Gastroesophageal sphincter (tissue), 4 donors: ENCODE measurements at places on chromosomes 2 and 18.

DNA sequence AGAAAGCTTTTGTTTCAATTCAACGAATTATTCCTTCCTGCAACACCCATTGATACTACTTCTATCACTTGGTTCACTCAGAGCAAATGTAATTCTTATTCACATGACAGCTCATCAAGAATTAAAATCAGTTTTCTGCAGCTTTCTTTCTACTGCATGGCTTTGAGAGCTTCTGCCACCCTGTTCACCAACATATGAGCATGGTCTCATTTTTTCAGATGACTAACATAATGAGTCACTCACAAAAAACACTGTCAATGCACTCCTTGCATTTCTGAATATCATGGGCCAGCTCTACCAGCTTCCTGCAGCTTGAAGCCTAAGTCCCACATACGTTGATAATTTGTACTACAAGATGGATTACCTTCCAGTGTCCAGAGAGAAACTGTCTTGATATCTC is 342.9 kb downstream of the LRATD1 start:
- ATAC-seq = no peak

DNA sequence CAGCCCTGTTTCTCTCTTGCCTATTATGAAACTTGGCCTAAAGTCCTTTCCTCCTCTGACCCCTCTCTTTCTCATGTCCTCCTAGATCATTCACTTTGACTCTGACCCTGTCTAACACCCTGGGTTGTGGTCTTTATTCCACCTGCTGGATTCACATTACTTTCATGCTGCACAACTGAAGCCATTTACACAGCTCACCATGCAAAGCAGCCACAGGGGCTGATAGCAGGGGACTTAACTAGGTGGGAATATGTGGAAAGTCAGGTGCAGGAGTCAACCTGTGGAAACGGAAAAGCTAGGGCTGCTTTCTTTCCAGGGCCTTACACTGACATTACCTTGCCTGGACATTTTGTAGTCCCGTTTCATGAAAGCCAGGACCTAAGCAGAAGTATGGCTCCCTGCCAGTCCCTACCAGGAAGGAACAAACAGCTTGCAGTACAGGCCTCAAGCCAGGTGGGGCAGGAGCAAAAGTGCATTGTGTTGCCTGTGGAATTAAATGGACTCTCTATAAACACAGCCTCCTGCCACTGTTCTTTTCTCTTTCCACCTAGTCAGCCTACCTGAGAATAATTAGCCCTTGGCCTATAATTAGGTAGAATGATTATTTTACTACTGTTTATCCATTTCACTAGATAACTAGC is 11.8 kb downstream of the MAPRE3 start:
- ATAC-seq = peak; percentile 91

GRCh38 chr2:120448961-120449810 is 103.2 kb downstream of the INHBB start:
- no peak for ATAC-seq

- no peak for ATAC-seq
These were observed 10.5 kb downstream of the CNGA3 start for GRCh38 chr2:98356729-98357128.

DNA sequence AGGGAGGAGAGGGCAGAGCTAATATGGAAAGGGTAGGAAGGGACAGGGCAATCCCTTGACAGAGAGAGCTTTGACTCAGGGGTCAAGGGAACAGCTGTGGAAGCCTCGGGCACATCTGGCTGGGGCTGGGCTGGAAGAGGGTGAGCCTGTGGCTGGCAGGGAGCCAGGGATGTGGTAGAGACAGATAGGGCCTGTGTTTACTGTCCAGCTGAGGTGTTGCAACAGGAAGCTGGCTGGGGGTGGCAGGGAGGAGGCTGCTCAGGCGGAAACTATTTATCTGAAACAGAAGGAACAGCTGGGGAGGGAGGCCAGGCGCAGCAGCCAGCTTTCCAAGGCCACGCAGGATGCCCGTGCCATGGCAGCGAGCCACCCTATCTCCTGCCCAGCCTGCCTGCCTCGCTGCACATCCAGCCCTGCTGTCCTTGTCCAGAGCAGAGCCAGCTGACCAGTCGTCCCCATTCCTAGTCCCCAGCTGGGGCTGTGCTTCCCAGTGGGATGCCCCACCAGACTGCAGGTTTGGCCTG is 264.7 kb downstream of the CYP26B1 start:
- ATAC-seq = peak; percentile 67

DNA sequence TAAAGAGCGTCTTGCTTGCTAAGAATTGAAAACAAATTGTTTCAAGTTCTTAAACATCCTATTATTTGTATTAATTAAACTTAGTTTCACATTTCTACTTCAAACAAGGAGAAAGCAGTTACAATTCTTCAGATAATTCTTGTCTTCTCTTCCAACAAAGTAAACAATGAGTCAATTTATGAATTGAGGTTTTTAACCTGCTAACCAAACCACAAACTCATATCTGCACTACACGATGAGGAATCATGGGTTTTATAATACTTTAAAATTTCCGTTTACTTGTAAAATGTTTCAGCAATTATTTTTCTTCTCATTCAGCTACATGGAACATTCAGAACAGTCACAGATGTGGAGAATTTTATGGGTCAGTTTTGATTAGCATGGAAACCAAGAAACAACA is 114.2 kb downstream of the SPIRE1 start:
- no peak for ATAC-seq

DNA sequence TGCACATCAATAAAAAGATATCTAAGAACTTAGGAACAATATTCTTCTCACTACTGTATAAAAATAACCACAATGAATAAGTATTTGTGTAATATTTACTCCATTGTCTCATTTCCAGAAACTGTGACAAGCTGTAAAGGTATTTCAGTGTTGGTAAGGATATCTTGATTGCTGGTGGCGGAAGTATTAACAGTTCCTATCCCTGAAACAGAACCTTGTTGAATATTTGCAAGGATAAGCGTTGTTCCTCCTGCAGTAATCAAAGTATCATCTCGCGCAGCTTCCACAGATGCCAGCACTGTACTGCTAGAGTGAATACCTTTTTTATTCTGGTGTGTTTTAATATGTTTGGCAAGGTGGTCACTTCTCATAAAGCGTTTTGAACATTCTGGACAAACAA is 55.3 kb downstream of the SP3 start:
- no peak for ATAC-seq

DNA sequence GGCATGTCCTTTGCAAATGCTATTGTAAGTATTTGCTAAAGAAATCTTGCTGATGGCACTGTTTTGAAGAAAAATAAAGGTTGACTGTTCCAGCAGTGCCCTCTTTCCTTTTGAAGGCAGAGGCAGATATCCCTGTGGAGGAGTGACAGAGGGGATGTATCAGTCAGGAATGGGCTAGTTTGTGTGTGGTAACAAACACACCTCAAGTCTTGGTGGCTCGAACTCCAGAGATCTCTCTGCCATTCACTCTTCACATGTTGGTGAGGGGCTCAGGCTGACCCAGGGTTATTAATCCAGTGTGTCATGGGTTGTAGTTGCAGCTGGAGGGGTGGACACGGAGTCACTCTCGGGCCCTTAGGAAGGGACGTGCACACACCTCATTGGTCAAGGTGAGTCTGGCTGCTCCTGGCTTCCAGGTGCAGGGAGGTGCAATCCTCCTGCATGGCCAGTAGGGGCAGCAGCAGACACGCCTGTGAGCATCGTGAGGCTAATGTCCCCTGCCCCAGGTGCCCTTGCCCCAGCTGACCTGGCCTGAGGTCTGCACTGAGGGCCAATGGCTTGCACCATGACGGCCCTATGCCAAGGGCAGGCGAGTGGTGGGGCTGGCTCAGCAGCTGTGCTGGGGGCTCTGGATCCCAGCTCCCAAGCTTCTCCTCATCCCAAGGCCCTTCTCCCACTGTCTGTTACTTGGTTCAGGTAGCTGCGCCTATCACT is 146.5 kb downstream of the ASB1 start:
- ATAC-seq = no peak

DNA sequence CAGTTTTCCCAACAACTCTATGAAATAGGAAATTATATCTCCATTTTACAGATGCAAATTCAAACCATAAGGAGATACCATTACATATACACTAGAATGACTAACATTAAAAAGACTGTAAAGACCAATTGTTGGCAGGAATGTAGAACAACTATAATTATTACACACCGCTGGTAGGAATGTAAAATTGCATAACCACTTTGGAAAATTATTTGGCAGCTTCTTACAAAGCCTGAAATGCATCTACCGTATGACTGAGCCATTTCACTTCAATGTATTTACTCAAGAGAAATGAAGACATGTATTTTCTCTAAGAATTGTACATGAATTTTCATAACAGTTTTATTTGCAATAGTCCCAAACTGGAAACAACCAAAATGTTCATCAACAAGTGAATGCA is 189.1 kb upstream of the BCL2L11 start:
- peak; percentile 53 for ATAC-seq

- ATAC-seq = no peak
These were observed 129.0 kb downstream of the NCK2 start for GRCh38 chr2:105873721-105874120.

DNA sequence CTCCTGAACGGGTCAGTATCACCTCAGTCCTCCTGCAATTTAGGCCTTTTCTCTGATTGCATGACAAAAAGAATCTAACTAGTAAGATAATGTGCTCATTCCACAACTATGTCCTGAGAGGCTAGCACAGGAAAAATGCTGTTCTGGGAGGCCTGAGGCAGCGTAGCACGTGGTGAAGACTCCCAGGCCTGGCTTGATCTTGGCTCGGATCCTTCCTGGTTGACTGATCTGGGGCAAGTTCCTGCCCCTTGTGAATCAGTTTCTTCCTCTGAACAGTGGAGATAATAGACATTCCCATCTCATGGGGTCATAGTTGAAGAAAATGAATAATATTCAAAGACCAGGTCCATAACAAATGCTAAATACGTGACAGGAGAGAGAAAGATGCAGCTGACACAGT is 12.3 kb downstream of the FBLN7 start:
- ATAC-seq = no peak

GRCh38 chr2:97742381-97742847 is 29.0 kb downstream of the ZAP70 start:
- ATAC-seq = no peak

DNA sequence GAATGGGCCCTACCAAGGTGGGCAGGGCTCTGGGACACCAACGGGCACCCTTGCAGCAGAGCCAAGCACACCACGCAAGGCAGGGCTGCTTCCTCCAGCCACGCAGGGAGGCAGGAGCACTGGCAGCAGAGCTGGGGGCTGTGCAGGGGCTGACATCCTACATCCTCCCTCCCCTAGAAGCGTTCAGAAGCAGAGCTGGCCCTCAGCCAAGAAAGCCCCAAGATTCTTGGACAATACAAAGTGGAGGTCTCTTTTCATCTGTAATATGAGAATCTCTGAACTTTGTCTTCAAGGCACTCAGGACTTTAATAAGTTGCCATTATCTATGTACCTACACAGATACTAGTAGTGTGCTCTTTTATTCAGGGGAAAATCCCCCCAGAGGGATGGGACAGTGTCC is 128.1 kb upstream of the AGAP1 start:
- ATAC-seq = no peak

- no peak for ATAC-seq
These were observed 296.2 kb downstream of the SLC8A1 start for GRCh38 chr2:40155728-40156127.

DNA sequence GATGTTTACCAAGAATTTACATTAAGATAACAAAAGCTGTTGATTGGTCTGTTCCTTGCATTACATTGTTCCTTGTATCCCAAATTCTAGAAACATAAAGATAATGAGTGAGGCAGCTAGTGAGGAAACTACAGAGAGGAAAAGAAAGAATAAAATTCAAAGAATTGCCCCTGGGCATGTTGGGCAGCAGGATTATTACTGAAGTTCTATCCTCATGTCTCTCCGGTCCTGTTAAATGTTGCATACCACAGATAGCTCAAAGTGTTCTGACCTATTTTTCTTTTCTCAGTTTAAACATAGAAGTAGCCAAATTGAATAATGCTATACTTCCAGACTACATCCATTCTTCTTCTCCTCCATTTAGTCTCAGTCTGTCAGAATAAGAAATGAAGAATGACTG is 58.2 kb upstream of the DYNC1I2 start:
- ATAC-seq = no peak

GRCh38 chr2:230903231-230904150 is 21.6 kb downstream of the GPR55 start:
- no peak for ATAC-seq

DNA sequence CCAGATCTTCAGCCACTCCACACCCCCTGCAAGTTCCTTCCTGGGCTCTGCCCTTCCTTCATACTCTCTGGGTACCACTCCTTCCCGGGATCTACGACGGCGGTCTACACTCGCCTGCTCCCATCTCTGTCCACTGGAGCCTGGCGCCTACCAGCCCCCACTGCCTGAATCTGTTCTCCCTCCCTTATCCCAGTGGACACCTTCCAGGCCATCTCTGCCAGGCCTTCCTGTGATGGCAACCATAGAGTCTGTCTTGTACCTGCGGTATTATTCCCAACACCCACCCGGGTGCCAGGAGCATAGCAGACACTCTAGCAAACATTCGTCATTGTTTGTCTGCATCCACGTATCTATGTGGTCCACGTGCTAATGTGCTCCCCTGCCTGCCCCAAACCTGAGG is 140.9 kb downstream of the ZFP36L2 start:
- no peak for ATAC-seq

GRCh38 chr2:15732341-15733077 is 140.8 kb downstream of the DDX1 start:
- ATAC-seq = no peak

DNA sequence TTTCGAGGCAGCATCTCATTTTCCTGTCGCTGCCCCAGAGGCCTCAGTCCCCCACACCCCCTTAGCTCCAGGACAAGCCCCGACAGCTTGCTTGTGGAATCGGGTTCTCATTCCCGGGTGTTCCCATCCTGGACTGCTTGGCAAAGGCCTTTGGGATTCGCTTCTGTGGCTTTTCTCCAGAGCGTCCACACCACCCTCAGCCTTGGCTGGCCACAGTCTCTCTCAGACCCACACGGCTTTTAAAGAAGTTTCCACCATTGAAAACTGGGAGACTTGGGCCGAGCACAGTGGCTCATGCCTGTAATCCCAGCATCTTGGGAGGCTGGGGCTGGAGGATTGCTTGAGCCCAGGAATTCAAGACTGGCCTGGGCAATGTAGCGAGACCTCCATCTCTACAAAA is 2.7 kb downstream of the ESPNL start:
- no peak for ATAC-seq

DNA sequence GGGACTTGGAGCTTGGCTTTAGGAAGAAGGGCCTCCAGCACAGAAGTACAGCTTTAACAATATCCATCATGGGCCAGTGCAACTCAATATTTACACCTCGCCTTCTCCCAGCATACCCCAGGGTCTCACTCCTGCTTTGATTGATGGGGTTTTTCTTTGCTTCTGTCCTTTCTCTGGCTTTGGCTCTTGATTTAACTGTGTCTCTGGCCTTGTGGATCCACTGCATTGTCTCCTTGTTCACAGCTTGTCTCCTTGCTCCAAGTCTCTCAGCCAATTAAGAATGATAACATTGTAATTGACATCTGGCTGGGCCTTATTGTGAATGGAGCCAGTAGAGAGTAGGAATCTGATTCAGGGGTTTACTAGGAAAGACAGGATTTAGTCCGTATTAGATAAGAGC is 1019.5 kb downstream of the TMEM182 start:
- ATAC-seq = no peak

- no peak for ATAC-seq
These were observed 200.4 kb downstream of the TMEM247 start for GRCh38 chr2:46679761-46680160.
